ENCODE measurements at places on chromosomes 4 and X.

DNA sequence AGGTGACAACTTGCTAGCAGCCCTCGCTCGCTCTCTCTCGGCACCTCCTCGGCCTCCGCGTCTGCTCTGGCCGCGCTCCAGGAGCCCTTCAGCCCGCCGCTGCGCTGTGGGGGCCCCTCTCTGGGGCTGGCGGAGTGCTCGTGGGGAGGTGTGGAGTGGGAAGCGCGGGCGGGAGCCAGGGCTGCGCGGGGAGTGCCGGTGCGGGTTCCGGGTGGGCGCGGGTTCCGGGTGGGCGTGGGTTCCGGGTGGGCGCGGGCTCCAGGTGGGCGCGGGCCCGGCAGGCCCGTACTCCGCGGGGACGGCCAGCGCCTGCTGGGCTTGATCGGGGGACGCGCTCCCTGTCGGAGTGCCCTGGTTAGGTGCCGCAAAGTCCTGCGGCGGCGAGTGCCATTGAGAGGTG lies 384.3 kb downstream of the GPM6A start:
- DNase-seq: no peak

DNA sequence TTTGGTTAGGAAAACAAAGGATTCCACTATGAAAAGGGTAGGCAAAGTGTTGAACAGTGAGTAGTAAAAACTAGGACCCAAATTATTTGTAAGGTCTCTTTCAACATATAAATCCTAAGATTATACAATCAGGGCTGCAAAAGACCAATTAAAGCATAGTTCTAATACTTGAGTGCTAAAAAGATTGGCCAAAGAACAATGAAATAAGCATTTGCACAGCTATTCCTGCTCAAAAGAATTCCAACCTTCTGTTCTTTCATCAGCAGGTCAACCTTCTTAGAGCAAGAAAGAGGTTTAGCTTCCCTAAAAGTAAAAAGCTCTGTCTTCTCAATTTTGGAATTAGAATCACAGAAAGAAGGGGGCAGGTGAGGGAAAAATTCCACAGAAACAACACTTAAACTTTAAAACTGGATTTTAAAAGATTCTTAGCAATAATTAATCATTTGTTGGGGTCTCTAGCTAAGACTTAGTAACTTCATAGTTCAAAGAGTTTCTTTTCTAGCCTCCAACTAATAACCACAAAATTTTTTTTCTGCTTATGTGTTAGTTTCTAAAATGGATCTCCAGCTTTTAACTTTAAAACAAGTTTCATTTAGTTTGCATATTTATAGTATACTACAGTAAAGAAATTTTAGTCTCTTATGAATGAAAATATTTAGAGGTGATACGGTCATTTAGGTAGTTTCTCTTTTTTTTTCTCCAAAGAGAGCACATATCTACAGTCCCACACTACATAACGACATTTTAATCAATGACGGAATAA lies 16.3 kb downstream of the TSPAN5 start:
- DNase-seq: no peak

GRCh38 chr4:155512817-155513216 lies 136.1 kb upstream of the MAP9 start:
- DNase-seq: no peak

DNA sequence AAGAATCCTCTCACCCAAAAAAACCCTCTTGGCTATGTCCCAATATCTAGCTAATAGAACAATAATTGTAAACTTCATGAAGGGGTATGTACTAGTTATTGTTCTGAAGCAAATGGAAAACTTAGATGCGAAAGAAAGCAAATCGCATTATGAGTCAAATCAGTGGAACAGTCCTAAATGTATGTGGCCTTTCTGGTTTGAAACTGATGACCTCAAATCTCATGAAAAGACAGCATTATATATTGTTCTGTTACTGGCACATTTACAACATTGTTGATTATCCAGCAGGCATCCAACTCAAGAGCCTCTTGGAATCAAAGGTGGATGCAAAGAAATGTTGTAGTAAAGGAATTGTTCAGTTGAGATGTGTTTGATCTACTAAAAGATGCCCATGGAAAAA lies 34.7 kb downstream of the CSN3 start:
- DNase-seq: no peak

GRCh38 chr4:111979921-111980320 lies 165.3 kb upstream of the FAM241A start:
- DNase-seq: no peak

GRCh38 chrX:10769696-10770619 lies 149.6 kb upstream of the MID1 start:
- no peak for DNase-seq

- DNase-seq: no peak
Observed at GRCh38 chr4:150962245-150962644, 52.8 kb downstream of the LRBA start.

DNA sequence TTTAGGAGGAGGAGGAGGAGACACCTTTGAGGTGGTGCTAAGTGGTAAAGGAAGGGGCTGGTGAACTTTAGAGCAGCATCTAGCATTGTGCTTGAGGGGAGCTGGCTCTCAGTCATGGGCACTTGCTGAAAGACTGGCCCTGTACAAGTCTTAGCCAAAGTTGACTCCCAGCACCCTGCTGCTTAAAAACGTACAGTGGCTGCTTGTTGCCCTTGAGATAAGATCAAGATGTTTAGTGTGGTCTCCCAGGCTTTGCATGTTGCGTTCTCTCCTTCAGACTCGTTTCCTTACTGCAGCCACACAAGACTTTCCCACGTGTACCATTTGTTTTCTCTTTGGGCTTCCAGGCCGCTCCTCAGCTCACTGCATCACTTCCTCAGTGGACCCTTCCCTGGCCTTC lies 1.8 kb downstream of the MED28 start:
- no peak for DNase-seq

- DNase-seq: no peak
Observed at GRCh38 chr4:6730603-6731317, 14.8 kb downstream of the BLOC1S4 start.

GRCh38 chr4:25847329-25847728 lies 15.5 kb downstream of the SEL1L3 start:
- DNase-seq: no peak

DNA sequence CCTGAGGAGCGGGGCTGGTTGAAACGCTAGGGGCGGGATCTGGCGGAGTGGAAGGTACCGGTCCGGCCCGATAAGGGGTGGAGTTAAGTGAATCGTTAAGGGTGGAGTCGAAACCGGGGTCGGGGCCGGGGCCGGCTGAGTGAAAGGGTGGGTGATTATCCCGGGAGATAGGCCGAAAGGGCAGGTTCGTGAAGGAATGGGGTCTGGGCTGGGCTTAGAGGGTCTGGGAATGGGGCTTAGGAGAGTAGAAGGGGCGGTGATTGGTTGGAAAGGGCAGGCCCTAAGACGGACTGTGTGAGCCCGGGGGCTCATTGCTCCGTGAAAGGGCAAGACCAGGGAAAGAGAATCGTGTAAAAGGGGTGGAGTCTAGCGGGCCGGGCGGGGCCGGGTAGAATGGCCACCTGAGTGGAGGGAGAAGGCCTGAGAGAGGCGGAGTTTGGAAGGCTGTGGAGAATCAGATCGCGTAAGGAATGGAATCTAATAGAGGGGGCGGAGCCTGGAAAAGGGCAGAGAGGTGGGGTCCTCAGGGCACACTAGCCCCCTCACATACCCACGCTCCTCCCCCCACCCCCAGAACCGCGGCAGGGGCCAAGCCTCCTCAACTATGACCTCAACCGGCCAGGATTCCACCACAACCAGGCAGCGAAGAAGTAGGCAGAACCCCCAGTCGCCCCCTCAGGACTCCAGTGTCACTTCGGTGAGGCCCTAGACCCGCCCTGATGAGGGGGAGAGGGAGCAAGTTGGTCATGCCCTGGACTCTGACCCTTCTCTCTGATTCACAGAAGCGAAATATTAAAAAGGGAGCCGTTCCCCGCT lies 430 bp downstream of the HDAC6 start:
- DNase-seq: peak; percentile 31

DNA sequence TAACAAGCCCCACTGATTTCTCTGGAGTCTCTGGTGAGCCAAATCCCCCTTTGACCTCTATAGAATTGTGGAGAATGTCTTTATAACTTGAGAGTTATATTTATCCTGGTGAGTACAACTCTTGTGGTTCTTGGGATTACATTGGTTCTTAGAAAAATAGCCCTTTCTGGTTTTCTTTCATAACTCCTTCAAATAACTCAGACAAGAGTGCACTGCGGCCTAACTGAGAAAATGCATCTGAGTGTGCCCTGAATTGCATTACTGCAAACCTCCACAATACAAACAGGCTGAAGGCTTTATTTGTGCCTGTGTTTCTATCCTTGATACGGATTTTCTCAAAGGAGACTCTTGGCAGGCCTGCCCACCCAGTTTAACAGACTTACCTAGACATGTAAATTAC lies 2.7 kb downstream of the BEX3 start:
- DNase-seq: no peak

GRCh38 chrX:150163956-150164726 lies 199.0 kb upstream of the MAMLD1 start:
- no peak for DNase-seq

DNA sequence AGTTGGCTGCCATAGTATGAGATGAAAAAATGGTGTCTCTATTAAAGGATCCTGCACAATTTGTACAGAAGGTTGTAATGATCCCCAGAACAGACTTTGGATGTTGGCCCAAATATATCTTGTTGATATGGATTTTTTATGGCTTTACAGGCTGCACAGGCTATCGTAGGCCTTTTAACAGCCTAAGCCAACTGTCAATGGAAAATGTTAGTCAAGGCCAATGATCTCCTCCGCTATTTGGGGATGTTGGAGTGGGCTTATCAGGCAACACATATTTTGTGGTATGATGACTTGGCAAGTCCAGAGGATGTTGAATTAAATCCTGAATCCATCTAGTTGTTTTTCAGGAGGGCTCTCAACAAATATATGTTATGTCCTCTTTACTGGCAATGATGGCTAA lies 42.1 kb downstream of the ZCCHC13 start:
- DNase-seq: no peak

DNA sequence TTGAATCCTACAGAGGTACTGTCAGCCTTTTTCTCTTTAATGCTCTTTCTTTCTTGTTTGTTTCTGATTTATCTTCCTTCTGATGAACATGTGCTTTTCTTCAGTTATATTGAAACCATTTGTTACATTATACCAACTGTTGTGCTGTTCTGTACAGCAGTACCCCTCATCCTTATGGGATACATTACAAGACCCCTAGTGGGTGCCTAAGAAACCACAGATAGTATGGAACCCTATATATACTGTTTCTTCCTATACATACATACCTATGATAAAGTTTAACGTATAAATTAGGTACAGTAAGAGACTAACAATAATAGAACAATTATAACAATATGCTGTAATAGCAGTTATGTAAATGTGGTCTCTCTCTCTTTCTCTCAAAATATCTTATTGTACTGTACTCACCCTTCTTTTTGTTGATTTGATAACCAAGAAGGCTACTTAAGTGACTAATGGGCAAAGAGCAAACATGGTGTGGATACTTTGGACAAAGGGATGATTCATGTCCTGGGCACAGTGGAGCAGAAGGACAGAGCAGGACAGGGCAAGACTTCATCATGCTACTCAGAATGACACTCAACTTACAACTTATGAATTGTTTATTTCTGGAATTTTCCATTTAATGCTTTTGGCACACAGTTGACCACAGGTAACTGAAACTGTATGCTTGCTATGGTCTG lies 10.7 kb upstream of the YIPF7 start:
- DNase-seq: no peak

GRCh38 chr4:61783050-61783449 lies 582.9 kb downstream of the ADGRL3 start:
- DNase-seq: no peak

GRCh38 chr4:135359128-135359527 lies 1157.5 kb upstream of the PABPC4L start:
- DNase-seq: no peak

- DNase-seq: peak; percentile 40
Observed at GRCh38 chr4:37891260-37892159, 626 bp downstream of the TBC1D1 start.

Measured in T-helper 1 cell (primary cell).